ENCODE measurements at places on chromosomes 1 and 21.

- peak; percentile 99 for DNase-seq
These were observed 161.6 kb upstream of the PTBP2 start for GRCh38 chr1:96559707-96560596.

DNA sequence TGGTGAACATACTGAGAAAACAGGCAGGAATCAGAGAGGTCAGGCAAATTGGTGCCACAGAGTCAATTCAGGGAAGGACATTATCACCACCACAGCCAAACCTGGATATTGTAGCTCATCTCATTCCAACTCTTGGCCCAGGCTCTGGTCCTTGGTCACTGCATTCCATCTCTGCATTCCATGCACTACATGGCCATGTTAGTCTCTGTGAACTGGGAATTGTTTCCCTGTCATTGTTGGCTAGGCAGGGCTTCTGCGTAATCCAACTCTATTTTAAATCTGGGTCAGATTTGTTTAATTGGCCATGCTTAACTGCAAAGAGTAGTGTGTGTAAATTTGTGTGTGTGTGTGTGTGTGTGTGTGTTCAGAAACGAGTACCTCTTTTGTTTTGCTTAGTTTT is 837.6 kb upstream of the ADAMTS5 start:
- no peak for DNase-seq

- DNase-seq: no peak
These were observed 7.1 kb downstream of the PRRX1 start for GRCh38 chr1:170670802-170671628.

GRCh38 chr1:8747879-8748825 is 69.3 kb downstream of the RERE start:
- no peak for DNase-seq

- no peak for DNase-seq
These were observed 65.5 kb upstream of the COA6 start for GRCh38 chr1:234307726-234308125.

DNA sequence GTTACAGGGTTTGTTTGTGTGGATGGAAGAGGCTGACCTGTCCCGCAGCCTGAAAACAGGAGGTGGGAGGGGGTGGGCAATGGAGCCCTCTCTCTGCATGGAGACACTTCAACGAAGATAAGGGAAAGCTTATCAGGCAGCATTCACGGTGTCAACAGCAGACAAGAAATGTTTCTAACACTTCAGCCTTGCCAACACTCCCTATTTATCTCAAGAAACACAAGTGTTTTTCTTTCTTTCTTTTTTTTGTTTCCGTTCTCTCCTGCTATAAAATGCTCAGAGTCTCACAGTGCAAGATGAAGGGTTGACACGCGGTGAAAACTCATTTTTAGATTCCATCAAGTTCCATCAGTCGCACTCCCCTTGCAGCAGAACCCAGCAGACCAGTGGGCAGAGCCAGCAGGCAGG is 594.4 kb downstream of the MATN1 start:
- DNase-seq: no peak

GRCh38 chr1:81174052-81174451 is 626.7 kb upstream of the ADGRL2 start:
- DNase-seq: no peak

DNA sequence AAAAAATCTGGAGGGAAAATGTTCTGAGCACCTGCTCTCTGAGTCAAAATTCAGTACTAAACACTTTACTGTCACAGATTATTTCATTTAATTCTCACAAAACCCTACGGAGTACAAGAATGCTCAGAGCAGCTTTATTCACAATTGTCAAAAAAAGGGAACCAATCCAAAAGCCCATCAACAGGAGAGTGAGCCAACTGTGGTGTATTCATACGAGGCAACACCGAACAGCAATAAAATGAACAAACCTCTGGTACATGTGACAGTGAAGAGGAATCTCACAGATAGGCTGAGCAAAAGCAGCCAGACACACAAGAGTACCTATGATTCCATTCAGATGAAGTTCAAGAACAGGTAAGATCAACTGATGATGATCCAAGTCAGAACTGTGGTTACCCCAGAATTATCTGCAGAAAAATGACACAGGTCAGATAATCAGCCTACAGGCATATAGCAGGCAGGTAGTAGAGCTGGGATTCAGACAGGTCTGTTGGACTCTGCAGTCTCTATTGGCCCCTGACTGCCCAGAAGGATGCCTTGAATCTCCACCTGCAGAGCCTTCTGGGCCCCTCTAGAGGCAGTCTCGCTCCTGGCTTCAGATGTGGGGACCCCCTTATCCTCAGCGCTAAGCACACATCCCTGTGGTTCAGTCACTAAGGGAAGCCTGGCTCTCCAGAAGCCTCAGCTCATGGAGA is 19.2 kb downstream of the SLC9A1 start:
- no peak for DNase-seq

DNA sequence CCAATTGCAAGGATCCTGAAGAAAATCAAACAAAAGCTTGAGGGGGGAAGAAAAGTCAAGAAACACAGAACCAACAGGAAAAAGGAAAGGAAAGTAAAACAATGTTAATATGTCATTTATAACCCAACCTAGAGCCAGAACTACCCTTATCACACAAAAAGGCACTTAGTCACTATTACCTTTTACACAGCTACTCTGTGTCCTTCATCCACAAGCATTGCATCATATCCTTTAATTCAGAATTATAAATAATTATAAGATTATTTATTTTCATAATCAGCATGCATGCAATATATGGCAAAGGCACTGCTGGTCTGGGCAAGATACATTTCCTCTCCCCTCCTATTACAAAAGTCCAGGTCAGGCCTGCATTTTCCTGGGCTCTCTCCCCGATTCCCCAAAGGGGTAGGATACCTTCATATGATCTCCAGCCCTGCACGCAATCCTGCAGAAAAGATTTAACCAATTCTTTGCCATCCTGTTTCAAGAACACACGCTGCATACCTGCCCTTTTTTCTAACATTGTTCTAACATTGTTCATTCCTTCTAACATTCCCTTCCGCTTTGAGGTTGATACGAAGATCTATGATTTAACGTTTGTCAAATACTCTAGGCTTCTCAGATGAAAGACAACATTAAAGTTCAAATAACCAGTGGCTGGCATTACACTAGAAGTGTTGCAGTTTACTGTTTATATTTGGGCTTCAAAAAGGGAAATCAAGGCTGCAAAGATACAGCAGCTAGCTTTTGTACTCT is 4.3 kb downstream of the PTPN14 start:
- no peak for DNase-seq

DNA sequence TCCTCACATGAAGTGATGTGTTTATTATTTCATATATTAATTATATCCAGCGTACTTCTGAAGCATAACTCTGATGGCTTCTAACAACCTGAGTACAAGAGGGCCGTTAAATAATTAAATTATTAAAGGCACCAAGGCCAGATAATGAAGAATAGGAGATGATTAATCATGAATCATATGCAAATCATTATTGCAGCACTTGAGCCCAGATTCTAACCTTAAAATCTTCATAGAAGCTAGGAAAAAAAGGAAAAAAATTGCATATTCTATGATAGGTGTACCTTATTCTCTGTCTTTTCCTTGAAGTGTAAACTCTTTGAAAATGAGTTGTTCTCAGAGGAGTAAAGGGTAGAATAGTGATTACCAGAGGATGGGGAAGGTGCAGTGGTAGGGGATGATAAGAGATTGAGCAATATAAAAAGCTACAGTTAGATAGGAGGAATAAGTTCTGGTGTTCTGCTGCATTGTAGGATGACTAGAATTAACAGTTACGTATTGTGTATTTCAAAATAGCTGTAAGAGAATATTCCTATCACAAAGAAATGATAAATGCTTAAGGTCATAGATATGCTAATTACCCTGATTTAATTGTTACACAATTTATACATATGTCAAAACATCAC is 51.1 kb downstream of the SWT1 start:
- no peak for DNase-seq

DNA sequence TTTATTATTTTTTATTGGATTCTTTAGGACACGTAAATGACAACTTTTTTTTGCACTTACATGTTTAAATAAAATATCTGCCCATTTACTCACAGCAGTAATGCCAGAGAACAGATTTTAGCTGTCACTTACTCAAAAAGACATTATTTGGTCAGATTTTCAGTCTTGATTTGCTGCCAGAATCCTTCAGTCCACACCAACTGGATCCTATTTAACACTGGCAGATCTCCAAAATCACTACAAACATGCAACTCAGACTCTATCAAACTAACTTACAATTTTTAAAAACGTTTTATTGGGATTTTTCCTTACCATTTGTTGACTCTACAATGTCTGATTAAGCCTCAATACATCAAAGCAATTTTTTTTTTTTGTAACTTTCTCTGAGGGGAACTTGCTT is 11.1 kb downstream of the ATP6V1G3 start:
- DNase-seq: peak; percentile 37

DNA sequence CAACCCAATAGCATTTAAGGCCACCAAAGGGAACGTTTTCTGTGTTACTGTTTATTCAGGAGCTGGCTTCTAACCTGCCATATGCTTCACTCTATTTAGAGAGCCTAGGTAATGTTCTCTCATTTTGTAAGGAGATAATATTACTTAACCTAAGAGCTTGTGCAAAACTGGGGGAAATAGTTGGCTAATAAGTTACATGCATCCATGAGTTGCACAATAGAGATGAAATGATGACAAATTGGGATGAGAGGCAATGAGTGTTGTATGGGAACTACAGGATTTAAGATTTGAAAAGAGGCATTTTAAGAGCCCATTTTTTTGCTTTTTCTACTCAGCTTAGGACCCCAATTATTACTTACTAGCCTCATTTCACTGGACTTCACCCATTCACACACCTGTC is 151.0 kb downstream of the ST6GALNAC3 start:
- DNase-seq: no peak

- DNase-seq: no peak
These were observed 6.7 kb upstream of the TSEN15 start for GRCh38 chr1:184044603-184045376.

GRCh38 chr1:202047977-202048376 is 37.6 kb downstream of the ELF3 start:
- DNase-seq: no peak

DNA sequence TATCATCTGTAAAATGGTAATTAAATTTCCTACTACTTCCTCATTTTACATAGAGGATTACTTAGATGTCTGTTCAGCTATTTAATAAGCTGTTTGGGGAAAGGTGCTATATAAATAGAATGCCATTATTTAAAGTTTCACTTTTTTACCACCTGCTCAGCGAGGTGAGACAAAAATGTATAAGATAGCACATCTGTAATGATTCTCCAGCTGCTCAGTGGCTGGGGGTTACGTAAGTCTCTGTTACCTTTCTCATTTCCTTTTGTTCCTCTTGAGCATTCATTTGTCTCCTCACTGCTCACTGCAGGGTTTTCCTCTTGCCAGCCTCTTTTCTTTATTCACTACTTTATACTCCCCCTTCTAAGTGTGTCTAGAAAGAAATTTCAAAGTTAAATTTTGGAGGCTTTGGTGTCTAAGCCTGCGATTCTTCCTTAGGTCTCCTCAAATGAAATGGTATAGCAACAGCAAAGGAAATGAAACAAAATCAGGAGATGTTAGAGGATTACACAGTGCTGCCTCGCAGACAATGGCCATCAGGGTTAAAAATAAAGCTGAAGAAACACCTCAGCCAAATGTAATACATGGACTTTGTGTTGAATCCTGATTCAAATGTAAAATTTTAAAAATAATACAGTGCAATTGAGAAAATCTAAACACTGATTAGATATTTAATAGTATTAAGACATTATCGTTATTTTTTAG is 6.8 kb downstream of the RGS8 start:
- DNase-seq: no peak

DNA sequence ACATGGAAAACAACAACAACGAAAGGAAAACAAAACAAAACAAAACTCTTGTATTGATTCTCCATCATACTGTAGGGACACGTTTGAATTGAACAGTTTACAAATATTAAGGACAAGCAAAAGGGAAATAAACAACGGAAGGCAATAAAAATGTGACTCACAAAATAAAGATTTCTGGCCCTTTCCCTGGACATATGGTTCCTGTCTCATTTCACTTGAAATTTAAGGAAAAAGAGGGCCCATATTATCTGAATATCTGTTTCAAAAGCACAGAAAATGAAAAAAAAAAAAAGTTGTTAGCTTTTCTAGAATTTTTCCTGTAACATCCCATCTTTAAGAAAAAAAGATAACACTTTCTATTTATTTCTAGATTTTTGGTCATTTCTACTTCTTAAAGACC is 3.6 kb upstream of the PKN2 start:
- no peak for DNase-seq

DNA sequence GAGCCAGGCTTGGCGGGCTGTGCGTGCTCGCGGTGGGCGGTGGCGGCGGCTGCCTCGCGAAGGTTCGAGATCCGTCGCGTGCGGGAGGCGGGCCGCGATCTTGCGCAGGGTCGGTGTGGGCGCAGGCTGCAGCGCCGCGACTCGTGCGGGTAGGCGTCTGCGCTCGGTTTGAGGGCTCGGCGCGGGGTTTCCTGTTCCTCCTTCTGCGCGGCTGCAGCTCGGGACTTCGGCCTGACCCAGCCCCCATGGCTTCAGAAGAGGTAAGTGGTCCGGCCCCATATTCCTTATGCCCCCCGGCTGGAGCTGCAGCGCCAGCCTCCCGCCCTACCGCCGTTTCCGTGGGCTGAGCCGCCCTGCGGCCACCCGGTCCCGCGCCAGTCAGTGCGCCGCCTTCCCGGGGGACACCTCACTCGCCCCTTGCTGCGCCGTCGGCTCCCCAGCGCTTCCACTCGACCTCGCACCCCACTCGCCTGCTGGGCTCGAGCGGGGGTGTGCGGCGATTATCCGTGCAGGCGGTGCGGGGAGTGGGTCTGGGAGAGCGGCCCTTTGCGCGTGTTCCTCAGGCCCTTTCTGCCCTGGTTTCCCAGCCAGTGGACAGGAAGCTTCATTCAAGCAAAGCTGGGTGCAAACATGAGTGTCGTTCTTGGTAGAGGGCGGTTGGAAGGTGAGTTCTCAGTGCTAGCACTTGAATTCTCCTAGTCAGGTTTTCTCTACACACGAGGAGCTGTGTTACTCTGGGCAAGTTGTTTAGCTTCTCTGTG is at the start of gene CACYBP:
Gene CACYBP (plus strand): TSS at position 12 of the 761 bp plus-strand sequence. CDS start 234 bp downstream, at position 246.
- no peak for DNase-seq

DNA sequence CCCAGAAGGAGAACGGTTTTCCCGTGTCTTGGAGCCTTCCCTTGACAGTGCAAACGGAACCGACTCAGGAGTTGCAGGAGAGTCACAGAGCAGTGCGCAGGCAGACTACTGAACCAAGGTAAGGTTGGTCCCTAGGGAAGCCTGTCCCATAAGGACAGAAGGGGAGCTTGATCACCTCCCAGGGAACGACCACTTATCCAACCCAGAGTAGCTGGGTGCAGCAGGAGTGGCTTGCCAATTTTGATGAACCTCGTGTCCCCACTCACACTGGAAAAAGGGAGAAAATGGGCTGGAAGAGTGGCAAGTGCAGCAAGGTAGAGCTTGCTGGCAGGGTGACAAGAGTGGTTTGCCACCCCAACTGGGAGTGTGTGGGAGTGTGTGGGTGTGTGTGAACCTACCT is 95.1 kb downstream of the LIPI start:
- DNase-seq: no peak

Data from non-pigmented ciliary epithelial cell (primary cell).